ENCODE measurements at places on chromosomes 13 and 19. TPM values are rescaled to one million over a fixed set of nuclear protein-coding genes. Genes with fewer than 3 reads are reported as not detected.
A peak's percentile ranks its signal among the peaks of the same experiment; 100 is the strongest.

DNA sequence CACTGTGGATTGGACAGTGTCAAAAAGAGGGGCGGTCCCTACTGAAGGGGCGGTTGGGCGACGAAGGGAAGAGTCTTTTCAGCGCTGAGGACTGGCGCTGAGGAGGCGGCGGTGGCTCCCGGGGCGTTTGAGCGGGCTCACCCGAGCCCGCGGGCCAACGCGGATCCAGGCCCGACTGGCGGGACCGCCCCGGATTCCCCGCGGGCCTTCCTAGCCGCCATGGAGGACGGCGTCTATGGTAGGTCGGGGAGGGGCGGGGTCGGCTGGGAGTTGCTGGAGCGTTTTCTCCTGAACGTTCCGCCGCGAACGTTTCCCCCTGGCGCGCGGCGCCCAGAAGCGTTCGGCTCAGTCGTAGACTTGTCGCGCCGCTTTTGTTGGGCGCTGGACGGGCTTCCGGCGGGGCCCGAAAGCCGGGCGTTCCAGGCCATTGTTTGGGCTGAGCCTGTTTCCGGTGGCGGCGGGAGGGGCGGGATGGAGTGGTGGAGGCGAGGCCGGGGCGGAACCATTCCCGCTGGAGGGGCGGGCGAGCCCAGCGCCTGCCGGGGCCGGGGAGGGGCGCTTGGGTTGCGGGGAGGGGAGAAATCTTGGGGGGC is at the start of gene CYTH2:
Gene CYTH2 (plus strand): TSS at position 81 of the 593 bp plus-strand sequence. CDS start 139 bp downstream, at position 220.
- H3K4me1 ChIP-seq, result peaks cover 7% of the 10 kb centered on the region
- peak within 1 kb of the TSS; percentile 98 for H3K4me3 ChIP-seq
- H3K27me3 ChIP-seq, result no peaks in the 10 kb centered on the region
- H3K36me3 ChIP-seq, result no peaks in the 10 kb centered on the region
- peak; percentile 86 for DNase-seq
- H3K27ac ChIP-seq, result peak within 1 kb of the TSS; percentile 75

- H3K4me1 ChIP-seq, result no peaks in the 10 kb centered on the region
- H3K36me3 ChIP-seq, result no peaks in the 10 kb centered on the region
- no peaks in the 10 kb centered on the region for H3K27me3 ChIP-seq
- DNase-seq, result no peak
- no peak overlapping the region for H3K27ac ChIP-seq
- no peak overlapping the region for H3K4me3 ChIP-seq
Measured at GRCh38 chr13:71618159-71618558, 248.8 kb downstream of the DACH1 start.

The GPR12 gene
- total RNA-seq, result not detected

The ADPRHL1 gene
- 1.8 TPM for total RNA-seq

DNA sequence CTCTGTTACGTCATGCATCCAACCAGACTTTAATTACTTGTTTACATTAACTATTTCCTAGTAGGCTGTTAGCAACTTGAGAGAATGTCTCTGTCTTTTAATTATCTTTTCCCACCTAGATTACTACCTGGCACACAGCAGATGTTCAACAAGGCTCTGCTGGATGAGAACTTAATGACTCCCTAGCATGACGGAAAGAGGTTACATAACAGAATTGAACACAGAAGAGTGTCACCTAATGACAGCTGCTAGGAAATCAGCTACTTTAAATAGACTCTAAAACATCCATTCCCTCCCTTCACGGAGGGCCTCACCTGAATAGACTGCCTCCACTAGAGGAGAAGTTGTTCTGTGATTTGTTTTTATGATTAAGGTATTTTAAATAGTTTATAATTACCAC is 110.8 kb downstream of the TEX29 start:
- H3K4me1 ChIP-seq, result no peaks in the 10 kb centered on the region
- no peaks in the 10 kb centered on the region for H3K36me3 ChIP-seq
- no peak overlapping the region for H3K27ac ChIP-seq
- H3K4me3 ChIP-seq, result no peak overlapping the region
- no peaks in the 10 kb centered on the region for H3K27me3 ChIP-seq

The LILRA5 gene
- total RNA-seq, result 4.6 TPM

GRCh38 chr19:3603121-3603811 is 3.4 kb downstream of the TBXA2R start:
- no peak overlapping the region for H3K4me3 ChIP-seq
- DNase-seq, result no peak
- H3K27ac ChIP-seq, result no peak overlapping the region
- no peaks in the 10 kb centered on the region for H3K36me3 ChIP-seq

The ZNF564 gene
- total RNA-seq, result 7.9 TPM

The SULT2B1 gene
- total RNA-seq, result not detected

DNA sequence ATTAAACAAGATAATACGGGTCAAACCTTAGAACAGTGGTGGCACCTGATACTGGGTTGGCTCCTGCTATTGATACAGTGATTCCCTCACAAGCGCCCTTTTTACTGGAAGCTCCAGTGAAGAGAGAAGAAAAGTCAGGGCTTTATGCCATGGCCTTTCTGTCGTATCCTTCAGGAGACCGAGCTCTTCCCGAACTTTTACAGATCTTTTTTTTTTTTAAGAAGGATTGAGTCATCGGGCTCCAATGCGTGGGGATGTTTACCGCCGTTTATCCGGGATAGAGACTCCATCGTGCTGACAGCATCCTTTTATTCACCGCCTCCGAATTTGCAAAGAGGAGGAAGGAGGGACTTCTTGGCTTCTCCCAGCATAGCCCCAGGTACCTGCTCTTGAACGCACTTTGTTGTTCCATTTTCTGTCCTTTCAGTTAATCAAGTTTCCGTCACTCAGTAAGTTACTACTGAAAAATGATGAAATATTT is 574 bp downstream of the ZNF227 start:
- peak overlapping the region; percentile 59 for H3K27ac ChIP-seq
- no peak for DNase-seq
- no peaks in the 10 kb centered on the region for H3K4me1 ChIP-seq
- H3K36me3 ChIP-seq, result no peaks in the 10 kb centered on the region
- H3K27me3 ChIP-seq, result no peaks in the 10 kb centered on the region

The DNAJC15 gene
- total RNA-seq, result 4.1 TPM

- DNase-seq, result no peak
- no peaks in the 10 kb centered on the region for H3K36me3 ChIP-seq
- no peaks in the 10 kb centered on the region for H3K4me1 ChIP-seq
- no peaks in the 10 kb centered on the region for H3K27me3 ChIP-seq
- no peak overlapping the region for H3K27ac ChIP-seq
Measured at GRCh38 chr19:6801485-6802086, 29.1 kb downstream of the VAV1 start.

The NDUFB7 gene
- total RNA-seq, result 429 TPM

- no peaks in the 10 kb centered on the region for H3K4me1 ChIP-seq
- DNase-seq, result no peak
- no peak overlapping the region for H3K4me3 ChIP-seq
- H3K36me3 ChIP-seq, result no peaks in the 10 kb centered on the region
- H3K27me3 ChIP-seq, result no peaks in the 10 kb centered on the region
Measured at GRCh38 chr13:97978651-97979050, 25.2 kb downstream of the IPO5 start.

GRCh38 chr19:7681340-7682174 is 924 bp downstream of the TRAPPC5 start:
- H3K4me1 ChIP-seq, result peaks cover 10% of the 10 kb centered on the region
- DNase-seq, result peak; percentile 73
- H3K36me3 ChIP-seq, result no peaks in the 10 kb centered on the region
- H3K27ac ChIP-seq, result peak overlapping the region; percentile 71
- no peaks in the 10 kb centered on the region for H3K27me3 ChIP-seq

- no peak for DNase-seq
- H3K27me3 ChIP-seq, result no peaks in the 10 kb centered on the region
- H3K27ac ChIP-seq, result no peak overlapping the region
Measured at GRCh38 chr19:19443283-19443682, 37.8 kb downstream of the GATAD2A start.

- H3K4me3 ChIP-seq, result no peak overlapping the region
- DNase-seq, result no peak
- H3K27ac ChIP-seq, result no peak overlapping the region
Measured at GRCh38 chr13:86201477-86201876, 402.3 kb upstream of the SLITRK6 start.

Data from ovary (tissue), 10 donors.